Muscle of leg (tissue), 16 donors: ENCODE measurements at places on chromosomes 7 and 10.

- DNase-seq, result no peak
These were observed 108.3 kb downstream of the NKX6-2 start for GRCh38 chr10:132677473-132678227.

GRCh38 chr7:120056227-120056626 lies 216.7 kb upstream of the KCND2 start:
- DNase-seq, result no peak

GRCh38 chr10:116733566-116733965 lies 8.8 kb downstream of the HSPA12A start:
- no peak for DNase-seq

GRCh38 chr7:110573862-110574528 lies 516.9 kb upstream of the LRRN3 start:
- peak; percentile 14 for DNase-seq

DNA sequence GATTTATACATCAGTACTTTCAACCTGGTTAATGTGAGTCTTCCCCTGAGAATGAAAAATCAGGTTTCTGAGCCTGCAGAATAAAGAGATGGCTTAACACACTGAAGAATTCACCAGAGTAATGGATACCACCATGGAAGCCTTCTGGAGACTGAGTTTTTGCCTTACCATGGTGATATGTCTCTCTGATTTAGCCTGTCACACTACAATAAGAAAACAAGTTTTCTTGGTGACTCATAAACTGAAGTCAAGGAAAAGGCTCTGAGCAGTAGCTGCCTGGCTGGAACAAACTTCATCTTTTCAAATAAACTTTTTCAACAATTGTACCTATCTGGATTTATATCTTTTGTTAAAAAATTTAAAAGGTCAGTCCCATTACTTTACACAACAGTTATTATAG lies 229.0 kb downstream of the PRPF18 start:
- DNase-seq, result no peak
